ENCODE measurements at places on chromosomes 11 and 22.
A peak's percentile ranks its signal among the peaks of the same experiment; 100 is the strongest.

GRCh38 chr22:37552524-37553163 is 7.6 kb upstream of the CDC42EP1 start:
- no peak for DNase-seq

GRCh38 chr11:33376331-33377310 is 119.4 kb downstream of the HIPK3 start:
- DNase-seq = no peak

DNA sequence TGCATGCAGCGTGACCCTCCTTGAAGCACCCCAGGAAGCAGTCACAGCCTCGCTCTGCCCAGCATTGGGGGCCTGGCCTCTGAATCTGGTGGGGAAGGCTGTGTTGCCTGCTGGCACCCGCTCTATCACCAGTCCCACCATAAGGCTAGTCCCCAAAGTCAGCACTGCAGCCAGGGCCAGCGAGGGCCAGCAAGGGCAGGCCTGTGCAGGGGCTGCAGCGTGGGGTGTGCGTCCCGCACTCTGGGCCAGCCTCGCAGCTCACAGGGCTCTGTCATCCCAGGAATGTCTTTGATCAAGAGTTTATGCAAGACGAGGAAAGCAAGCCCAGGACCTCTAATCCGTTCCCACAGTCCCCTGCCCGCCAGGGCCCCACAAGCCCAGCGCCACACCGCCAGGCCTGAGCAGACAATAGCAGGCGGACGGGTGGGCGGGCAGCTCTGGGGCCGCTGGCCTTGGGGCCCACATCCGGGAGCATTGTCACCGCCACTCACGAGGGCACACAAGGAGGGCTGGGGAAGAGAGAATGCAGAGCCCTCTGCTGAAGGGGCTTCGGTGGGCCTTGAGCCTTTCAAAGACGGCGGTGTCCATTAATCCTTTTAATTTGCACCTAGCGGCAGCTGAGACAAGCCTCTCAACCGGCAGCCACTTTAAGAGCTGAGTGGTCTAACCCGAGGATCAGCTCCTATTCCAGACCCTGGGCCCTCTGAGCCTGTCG is 17.1 kb downstream of the LTO1 start:
- DNase-seq = no peak

GRCh38 chr11:32852207-32852606 is 22.5 kb downstream of the PRRG4 start:
- DNase-seq = no peak

GRCh38 chr11:128548649-128549255 is 38.6 kb downstream of the ETS1 start:
- DNase-seq = no peak

DNA sequence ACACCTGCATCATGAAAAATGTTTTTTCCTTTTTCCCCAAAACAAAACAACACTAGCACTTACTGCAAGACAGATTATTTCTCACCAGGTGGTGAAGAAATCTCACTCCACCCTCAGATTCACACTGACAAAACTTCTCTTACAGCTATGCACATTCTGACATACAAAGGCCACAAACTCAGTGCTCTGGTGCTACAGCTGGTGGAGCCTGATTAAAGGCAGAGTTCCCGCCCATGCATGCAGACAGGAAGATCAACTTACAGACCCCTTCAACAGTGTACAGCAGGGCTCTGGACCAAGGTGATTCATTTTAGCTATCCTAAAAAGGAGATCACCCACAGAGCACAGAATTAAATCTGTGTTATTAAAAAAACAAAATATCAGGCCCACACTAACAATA is 112.6 kb downstream of the CADM1 start:
- DNase-seq = no peak

GRCh38 chr11:65854161-65854592 is 3.8 kb downstream of the CFL1 start:
- no peak for DNase-seq

DNA sequence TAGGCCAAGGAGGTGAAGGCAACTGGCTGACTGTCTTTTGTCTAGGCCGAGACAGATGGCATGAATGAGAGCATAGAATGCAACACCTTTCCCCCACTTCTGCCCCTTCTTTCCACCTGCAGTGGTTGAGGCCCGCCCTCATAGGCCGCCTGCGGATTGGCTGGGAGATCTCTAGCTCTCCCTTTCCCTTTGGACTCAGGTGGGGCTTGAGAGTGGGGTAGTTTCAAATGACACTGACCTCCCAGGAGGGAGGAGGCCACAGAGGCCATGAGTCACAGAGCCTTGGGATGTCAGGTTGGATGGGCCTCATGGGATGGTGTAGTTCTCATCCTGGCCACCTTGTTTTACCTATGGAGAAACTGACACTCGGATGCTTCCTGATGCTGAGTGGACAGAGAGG is 9.1 kb downstream of the MICAL2 start:
- no peak for DNase-seq

DNA sequence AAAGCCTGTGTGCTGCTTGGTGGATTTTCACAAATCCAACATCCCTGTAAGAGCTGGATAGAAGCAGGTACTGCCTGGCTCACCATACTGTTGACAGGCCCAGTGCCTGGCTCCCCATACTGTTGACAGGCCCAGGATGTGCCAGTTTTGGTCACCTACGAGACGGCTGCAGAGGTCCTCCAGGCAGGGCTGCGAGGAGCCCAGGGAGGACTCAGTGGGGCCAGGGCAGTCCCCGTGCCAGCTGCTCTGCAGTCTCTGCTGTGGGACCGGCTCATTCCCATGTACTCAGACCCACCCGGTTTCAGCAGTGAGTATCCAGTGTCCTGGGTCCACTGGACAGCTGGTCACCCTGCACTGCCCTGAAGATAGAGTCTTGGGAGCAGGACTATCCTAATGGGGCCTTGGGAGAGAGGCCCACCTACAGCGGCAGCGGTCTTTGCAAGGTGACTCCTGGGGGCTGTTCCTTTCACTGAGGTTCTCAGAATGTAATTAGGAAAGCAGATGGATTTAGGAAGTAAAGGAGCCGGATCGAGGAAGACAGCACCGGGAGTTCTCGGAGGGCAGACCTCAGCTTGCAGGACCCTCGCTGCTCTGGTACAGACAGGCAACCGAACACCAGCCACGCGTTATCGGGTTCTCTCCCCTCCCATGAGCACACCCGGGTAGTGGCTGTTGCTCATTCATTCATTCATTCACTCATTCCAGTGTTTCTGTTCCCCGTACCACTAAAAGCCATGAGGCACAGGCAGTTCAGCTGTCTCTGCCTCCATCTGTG is 106.1 kb downstream of the CTTN start:
- DNase-seq = no peak

DNA sequence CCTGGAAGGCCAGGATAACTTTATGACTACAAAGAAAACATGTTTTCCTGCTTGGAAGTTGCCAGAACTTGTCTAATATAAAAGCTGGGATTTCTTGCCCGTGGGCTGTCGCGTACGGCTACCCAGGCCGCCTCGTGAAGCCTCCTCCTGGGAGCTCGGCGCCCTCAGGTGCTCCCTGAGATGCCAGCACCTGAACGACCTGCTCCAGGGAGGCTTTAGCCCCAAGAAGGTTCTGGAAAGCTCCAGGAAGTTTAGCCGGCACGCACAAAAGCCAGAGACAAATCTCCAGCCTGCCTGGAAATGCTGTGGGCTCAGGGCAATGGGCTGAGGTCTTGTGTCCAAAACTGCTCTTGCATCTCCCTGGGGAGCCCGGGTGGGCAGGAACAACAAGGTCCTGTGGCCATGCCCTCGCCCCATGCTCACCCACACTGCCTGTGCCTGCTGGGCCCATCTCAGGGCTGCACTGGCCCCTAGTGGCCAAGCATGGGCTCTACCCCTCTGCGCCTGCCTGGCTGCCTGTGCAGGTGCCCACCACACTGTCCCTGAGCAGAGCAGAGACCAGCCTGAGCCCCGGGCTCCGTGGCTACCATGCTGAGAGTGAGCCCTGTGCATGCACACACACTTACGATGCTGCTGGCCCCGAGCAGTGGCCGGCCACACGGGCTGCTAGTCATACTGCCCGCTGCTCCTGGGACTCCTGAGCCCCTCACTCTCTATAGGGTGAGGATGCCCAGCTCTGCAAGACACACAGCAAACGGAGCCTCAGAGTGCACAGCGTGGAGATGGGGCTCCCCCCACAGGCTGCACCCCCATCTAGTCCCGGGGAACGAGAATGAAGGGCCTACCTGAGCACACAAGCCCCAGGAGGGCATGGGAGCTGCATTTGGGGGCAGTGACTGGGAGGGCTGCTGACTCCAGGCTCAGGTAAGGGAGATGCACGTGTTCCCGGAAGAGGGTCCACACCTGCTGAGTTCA is 4.9 kb upstream of the CELSR1 start:
- peak; percentile 63 for DNase-seq

Data from stimulated activated CD4-positive, alpha-beta T cell treated with anti-CD3 and anti-CD28 coated beads, Interleukin-1b, Interleukin-23, amount 100 ng/mL, for 24 hours (primary cell).